Putamen (tissue), 1 donor: ENCODE measurements at places on chromosomes 7 and 10.

GRCh38 chr7:154338701-154339506 is 286.7 kb downstream of the DPP6 start:
- DNase-seq, result no peak

DNA sequence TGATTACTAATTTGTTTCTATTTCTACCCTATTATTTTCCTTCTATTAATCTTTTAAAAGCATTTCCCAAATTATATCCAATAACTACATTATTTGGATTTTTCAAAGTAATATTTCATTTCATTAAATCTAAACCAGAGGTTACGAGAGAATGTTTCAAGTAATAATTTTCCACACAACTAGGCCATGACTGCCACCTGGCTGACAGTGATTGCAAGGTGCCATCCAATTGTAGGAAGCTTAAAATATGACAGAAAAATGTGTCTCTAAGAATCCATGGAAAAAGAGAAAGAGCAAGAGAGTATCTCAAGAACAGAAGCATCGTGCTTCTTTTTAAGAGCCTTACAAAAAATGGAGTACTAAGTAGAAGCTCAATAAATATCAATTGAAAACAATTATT is 48.7 kb downstream of the TPK1 start:
- DNase-seq, result no peak

DNA sequence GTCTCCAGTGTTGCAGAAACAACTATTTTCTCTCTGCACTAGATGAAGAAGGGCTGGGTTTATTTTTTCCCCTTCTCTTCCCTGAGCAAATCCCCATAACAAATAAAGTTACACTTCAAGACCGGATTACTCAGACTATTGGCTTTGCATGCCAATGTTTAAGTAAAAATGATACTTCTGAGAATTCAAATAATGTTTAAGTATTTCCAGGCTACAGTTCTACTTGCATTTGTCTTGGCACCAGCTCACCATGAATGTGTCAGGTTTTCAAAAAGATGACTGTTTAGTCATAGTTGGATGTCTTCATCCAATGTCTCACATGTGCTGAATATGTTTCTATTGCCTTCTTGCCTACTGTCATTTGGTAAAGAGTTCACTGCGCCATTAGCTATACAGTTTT is 912.6 kb downstream of the GATA3 start:
- no peak for DNase-seq

DNA sequence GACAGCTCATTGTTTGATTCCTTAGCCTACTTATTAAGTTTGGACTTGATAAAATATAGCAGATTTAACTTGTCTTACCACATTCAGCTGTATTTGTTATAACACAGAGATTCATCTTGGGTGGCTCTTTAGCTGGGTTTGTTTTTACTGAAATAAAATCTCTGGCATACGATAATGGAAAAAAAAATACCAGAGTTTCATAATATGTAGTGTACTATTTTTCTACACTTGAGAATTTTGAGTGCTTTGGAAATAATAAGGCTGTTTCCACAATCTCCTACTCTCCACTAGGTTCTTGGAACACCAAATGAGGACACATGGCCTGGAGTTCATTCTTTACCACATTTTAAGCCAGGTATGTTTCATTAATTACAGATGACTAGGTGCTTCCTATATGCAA is 218.6 kb upstream of the FZD1 start:
- no peak for DNase-seq

DNA sequence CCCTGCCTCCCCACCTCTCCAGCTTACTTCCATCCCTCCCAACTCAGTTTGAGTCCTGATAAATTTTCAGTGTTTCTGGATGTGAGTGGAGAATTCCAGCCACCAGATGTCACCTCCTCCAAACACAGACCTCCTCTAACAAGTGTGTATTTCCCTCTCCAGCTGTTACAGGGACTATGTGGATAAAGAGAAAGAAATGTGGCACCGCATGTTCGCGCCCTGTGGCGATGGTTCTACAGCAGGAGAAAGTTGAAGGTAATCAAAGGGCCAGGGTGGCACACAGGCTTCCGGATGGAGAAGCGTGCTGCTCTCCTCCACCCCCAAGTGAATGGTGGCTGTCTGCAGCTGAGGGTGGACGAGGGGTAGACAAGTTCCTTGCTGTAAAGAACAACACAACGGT is 14.7 kb downstream of the FKBP6 start:
- DNase-seq, result no peak

GRCh38 chr10:71250405-71250804 is 38.0 kb downstream of the UNC5B start:
- no peak for DNase-seq

- no peak for DNase-seq
Measured at GRCh38 chr10:109474812-109475211, 448.5 kb downstream of the XPNPEP1 start.

DNA sequence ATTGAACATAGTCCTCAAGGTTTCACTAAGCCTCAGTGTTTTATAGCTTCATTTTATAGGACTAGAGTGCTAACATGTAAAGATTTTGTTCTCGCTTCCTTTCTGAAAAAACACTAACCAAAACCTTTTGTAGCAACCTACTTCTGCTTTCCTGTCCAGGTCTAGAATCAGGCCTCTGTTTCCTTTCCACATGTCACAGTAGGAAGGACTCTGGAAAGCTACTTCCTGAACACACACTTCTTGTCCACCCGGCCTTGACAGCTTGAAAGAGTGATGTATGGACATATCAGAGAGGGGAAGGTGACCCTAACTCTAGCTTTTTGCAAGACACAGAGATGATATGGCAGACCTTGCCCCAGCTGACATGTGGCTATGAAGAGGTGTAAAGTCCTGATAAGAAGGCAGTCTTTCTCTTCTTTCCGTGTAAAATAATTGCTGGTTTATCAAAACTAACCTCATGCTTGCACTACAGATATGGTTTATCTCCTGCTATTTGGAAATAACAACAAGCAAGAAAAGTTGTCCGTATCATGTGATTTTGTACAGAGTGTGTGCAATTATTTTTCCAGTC is 175.4 kb downstream of the SKAP2 start:
- DNase-seq, result no peak

GRCh38 chr10:69861251-69862240 is 59.8 kb downstream of the COL13A1 start:
- no peak for DNase-seq

DNA sequence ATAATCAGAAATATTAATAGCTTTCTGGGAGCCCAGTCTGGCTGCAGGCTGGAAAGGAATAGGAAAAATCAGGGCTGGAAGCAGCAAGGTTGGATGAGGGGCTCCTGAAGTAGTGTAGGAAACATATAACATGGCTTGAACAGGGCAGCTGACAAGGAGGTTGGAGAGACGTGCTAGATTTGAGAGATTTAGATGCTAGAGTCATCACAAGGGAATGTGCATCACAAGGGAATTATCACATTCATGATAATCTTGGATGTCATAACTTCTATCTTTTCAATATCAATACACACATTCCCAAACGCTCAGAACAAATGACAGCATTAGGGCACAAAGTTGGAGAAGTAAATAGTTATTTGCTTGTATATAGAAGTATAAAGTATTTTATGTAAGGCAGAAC is 120.9 kb upstream of the EGFR start:
- DNase-seq, result no peak

DNA sequence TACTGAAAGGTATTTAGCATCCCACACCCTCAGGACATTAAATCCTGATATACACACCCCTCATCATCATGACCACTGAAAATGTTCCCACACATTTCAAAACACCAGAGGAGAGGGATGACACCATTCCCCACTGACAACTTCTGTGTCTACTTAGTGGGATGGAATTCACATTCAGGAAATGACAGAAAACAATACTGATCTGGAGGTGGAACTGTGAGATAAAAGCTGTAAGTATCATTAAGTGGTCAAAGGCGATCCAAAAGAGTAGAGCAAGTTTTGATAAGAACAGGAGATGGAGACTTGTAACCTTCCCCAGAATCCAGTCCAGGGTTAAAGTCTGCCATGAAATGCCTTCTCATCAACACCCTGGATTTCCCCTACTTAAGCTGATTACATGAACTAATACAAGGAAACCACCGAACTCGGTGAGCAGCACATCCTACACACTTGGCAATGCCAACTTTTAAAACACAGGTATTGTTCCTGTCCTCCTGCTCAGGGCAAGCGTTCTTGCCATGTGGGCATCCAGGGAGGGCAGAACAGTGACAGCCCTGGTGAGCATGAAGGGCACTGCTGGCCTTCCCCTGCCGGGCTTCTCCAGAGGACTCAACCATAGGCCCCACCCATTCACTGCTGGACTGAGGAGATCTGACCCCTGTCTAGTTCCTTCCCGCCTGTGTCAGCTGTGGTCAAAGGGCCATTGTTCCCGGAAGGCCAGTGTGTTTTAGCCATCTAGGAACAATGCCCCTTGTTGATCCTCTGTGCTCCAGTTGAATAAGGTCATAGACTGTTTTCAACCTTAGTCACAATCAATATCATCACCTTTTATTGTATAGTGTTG is 85.0 kb downstream of the SGMS1 start:
- peak; percentile 91 for DNase-seq

DNA sequence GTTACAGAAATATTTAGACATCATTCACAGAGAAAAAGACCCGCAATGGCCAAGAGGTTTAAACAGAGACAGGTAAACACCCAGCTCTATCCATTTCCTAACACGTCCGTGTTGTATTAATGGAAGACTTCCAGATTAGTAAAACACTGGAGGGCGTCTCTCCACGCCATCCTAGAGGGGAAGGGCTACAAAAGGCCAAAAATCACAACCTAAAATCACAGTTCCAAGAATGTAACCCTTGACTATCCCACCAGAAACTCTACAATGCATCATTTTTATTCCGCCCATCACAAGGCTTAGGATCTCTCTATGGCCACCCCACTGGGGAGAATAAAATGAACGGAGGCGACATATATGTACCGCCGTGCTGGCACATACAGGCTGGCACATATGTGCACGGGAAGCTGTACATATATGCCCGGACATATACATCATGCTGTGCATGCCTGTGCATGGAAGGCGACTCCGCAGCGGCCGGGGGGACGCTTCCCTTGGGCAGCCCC is 734 bp downstream of the PCLO start:
- no peak for DNase-seq

- DNase-seq, result no peak
Measured at GRCh38 chr7:149367418-149368180, 93.3 kb downstream of the ZNF777 start.

DNA sequence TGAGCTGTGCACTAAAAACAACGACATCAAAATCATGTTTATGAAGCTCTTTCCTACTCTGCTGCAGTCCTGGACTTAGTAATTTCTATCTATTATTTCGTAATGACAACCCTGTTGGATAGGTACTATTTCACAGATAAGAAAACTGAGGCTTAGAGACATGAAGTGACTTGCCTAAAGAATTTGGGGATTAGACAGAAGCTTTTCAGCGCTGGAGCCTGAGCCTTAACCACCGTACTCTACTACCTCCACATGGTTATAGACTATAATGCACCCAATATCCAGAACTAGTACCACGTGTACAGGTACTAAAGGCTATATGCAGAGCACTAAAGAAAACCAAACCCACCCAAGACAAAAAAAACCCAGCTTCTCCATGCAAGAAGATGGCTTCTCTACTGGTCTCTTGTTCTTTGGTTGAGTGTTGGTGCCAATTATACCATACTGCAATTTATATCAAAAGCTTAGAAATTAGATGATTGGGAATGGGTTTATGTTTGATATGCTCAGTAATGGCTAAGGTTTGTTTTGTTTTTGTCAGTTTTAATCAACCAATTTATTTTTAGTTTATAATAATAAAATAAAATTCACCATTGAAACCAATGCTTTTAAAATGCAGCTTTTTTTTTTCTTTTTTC is 6.5 kb upstream of the SNX10 start:
- no peak for DNase-seq

GRCh38 chr10:33965795-33966581 is 631.5 kb upstream of the NRP1 start:
- no peak for DNase-seq

DNA sequence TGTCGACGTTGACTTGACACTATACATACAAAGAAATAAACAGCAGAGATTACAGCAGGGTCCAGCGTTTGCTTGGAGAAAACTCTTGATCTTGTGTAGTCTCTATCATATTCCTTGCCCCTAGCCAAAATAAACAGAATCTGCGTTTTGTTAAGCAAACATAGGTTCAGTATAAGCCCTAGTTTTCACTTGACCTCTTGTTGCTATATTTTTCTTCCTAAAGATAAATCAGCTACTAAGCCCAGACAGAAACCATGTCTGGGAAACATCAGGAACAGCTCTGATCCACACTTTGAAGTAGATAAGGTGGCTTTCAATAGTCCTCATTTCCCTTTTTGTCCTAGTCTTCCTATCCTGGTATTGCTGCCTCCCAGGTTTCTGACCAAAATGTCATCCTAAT is 328.2 kb upstream of the MAGI2 start:
- no peak for DNase-seq

DNA sequence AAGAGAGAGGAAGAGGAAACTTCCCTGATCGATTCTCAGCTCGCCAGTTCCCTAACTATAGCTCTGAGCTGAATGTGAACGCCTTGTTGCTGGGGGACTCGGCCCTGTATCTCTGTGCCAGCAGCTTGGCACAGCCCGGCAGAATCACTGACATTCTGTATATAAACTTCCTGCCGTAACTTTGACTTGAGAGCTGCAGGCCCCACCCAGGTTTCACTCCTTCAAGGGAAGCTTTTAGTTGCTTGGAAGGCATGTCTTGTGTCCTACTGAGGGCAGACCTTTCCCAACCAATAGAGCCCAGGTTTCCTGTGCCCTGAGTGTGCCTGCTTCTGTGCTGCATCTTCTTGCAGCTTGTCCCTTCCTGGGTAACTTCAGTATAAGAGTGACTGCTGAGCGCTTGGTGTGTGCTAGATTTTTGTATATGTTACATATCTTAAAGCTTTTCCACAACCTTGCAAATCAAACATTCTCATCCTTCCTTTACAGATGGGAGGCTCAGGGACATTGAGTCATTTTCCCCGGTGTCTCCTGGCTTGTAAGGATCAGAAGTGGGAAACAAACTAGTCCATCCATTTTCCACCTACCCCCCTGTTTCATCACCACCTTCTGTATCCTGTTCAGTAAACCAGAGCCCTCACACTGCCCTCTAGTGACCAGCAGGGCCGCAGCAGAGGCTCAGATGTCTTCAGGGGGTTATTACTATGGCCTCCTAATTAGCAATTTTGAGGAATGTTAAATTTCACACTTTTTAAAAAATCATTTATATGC is 225.2 kb upstream of the PRSS58 start:
- DNase-seq, result no peak
